ENCODE measurements at places on chromosomes 7 and 10.

GRCh38 chr10:103555712-103556111 is 62.2 kb downstream of the NEURL1 start:
- H3K4me1 ChIP-seq: peaks cover 10% of the 10 kb centered on the region
- no peak overlapping the region for H3K27ac ChIP-seq
- DNase-seq: no peak
- peaks cover 80% of the 10 kb centered on the region for H3K27me3 ChIP-seq
- H3K36me3 ChIP-seq: no peaks in the 10 kb centered on the region

DNA sequence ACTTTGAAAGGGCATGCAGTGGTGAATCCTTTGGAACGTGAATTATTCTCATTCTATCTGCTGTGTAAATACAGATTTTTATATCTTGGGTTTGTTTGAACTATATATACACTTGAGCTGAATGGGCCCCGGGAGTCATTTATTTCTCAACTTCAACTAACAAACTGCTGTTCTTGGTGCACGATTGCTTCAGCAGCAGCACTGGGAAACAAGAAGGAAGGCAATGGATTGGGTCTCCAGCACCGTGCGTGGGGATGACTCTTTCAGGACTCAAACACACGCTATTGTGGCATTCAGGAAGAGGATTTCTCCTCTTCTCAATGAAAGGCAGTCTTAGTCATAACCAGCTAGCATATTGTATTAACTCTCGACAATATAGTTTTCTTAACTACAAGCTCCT is 226.0 kb upstream of the NFE2L3 start:
- no peaks in the 10 kb centered on the region for H3K4me1 ChIP-seq
- H3K27ac ChIP-seq: no peak overlapping the region
- no peak for DNase-seq
- peaks cover 13% of the 10 kb centered on the region for H3K27me3 ChIP-seq
- no peaks in the 10 kb centered on the region for H3K36me3 ChIP-seq
- no peak overlapping the region for H3K4me3 ChIP-seq

DNA sequence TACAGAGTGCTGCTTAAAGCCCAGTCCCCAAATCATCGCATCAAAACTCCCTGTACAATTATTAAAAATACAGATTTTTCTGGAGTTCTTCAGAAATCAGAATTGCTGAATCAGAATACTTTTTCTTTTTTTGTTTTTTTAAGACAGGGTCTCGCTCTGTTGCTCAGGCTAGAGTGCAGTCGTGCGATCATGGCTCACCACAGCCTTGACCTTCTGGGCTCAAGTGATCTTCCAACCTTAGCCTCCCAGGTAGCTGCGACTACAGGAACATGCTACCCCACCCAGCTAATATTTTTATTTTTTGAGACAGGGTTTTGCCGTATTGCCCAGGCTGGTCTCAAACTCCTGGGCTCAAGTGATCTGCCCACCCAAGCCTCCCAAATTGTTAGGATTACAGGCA is 3.9 kb downstream of the BBIP1 start:
- no peak overlapping the region for H3K4me3 ChIP-seq
- no peaks in the 10 kb centered on the region for H3K27me3 ChIP-seq
- DNase-seq: no peak
- peaks cover 17% of the 10 kb centered on the region for H3K4me1 ChIP-seq
- peaks cover 11% of the 10 kb centered on the region for H3K36me3 ChIP-seq

DNA sequence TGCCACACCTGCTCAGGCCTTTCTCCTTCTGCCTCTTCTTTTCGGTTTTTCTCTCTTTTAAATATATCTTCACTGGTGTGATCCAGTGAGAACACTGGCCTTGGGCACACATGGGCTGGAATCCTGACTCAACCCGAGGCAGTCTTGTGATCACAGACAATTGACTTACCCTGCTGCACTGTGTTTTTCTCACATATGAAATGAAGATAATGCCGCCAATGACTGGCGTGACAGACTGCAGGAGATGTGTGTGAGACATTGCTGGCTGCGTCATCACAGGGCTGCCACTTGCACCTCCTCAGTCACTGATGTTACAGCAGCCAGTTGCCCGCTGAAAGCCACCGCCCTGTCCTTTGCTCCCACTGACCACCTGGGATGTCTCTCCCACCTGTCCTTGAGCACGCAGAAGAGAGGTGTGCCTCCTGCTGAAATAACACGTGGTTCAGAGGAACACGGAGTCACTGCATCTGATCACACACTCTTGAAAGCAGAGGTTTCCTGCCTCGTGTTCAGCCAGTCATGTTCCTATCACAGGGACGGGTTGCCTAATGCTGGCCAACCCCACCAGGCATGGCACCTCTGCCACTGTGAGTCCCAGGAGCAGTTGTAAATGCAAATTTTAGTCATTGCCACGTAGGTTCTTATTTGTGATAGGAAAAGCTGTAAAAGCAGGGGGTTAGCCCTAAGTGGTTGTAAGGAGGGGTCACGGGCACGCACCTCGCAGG is 124.6 kb upstream of the LANCL2 start:
- H3K27ac ChIP-seq: no peak overlapping the region
- H3K4me3 ChIP-seq: no peak overlapping the region
- no peaks in the 10 kb centered on the region for H3K4me1 ChIP-seq
- DNase-seq: no peak
- no peaks in the 10 kb centered on the region for H3K36me3 ChIP-seq

DNA sequence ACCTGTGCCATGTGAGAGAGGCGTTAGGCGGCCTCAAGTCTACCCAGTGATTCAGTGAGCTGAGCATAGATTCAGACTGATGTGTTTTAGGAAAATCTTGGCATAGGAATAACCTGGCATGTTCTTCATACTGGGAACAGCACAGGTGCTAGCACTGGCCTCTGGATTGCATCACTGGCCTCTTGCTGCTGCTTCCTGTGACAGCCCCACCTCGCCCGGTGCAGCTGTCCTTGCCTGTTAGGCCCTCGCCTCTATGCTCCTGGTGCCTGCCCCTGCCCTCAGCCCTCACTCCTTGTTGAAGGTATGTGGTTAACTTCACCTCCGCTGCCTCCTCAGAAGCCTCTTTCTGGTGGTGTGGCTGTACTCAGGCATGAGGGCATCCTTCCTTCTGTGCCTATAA is 46.2 kb downstream of the BLNK start:
- no peak overlapping the region for H3K4me3 ChIP-seq
- H3K4me1 ChIP-seq: no peaks in the 10 kb centered on the region
- no peak overlapping the region for H3K27ac ChIP-seq
- no peaks in the 10 kb centered on the region for H3K36me3 ChIP-seq
- peaks cover 8% of the 10 kb centered on the region for H3K27me3 ChIP-seq

- no peak overlapping the region for H3K4me3 ChIP-seq
- H3K27ac ChIP-seq: no peak overlapping the region
- no peak for DNase-seq
- H3K36me3 ChIP-seq: no peaks in the 10 kb centered on the region
- no peaks in the 10 kb centered on the region for H3K27me3 ChIP-seq
Observed at GRCh38 chr7:84137812-84138211, 56.8 kb downstream of the SEMA3A start.

DNA sequence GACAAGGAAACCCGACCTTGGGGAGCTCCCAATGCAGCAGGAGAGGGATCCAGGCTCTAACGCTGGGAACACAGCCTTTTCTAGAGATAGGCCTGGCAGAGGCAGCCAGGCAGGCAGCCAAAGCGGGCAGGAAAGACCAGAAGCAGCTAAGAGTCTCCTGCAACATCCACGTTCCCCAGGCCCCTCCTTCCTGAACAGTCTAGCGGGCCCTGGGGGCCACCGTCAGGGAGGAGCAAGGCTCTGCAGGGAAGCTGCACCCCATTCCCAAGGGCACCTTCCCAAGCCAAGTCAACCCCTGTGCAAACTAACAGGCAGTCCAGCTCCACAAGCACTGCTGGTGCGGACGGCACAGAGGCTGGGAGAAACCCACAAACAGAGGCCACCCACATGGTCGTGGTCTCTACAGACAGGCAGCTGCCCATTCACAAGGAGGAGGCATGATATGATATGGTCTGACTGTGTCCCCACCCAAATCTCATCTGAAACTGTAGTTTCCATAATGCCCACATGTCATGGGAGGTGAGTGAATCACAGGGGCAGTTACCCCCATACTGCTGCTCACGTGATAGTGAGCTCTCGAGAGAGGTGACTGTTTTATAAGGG is 115.7 kb downstream of the MAD1L1 start:
- H3K36me3 ChIP-seq: peaks cover 4% of the 10 kb centered on the region
- DNase-seq: no peak

GRCh38 chr10:16867556-16867955 is 50.3 kb upstream of the RSU1 start:
- H3K27ac ChIP-seq: no peak overlapping the region
- no peak overlapping the region for H3K4me3 ChIP-seq
- H3K36me3 ChIP-seq: no peaks in the 10 kb centered on the region
- H3K4me1 ChIP-seq: no peaks in the 10 kb centered on the region

DNA sequence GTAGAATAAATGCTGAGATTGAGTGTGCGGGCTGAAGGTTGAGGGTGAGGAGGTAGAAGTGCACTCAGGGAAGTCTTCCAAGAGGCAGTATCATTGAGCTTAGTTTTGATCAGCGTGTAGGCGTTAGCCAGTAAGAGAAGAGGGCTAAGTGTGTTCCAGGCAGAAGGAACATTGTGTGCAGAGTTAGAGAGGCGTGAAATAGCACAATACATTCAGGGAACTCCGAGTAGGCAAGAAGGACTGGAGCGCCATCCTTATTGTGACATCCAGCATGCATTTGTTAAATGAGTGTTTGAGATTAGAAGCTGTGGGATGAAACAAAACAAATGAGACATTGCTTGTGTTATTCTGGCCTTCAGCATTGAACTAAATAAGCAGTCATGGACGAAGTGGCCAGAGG is 140.9 kb upstream of the MKLN1 start:
- H3K4me3 ChIP-seq: no peak overlapping the region
- H3K4me1 ChIP-seq: peaks cover 48% of the 10 kb centered on the region
- DNase-seq: no peak

DNA sequence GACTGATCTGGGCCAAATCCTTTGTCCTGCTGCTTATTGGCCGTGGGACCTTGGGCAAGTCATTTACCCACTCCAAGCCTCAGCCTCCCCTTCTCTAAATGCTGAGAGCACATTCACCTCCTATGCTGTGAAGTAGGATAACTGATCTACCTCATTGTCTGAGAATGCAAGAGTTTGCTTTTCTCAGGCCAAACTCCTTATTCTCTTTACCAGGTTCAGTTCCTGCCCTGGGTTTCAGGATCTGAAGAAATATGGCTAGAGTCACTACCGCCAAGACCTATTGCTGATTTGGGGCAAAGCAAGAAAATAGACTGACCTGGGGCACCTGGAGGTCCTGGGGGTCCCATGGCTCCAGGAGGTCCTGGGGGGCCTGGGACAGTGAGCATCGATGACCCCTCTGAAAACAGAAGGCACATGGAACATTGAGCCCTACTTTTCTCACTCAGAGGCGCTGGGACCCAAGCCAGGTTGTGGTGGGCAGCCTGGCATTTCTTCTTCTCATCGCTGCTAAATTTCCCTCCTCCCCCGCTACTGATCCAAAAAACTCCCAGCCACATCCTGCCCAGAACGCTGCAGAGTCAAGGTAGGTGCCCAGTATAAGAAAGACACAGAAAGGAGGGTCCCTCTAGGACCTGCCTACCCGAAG is 42.4 kb downstream of the COL17A1 start:
- DNase-seq: no peak
- H3K4me3 ChIP-seq: no peak overlapping the region
- peaks cover 46% of the 10 kb centered on the region for H3K27me3 ChIP-seq
- no peak overlapping the region for H3K27ac ChIP-seq
- H3K36me3 ChIP-seq: no peaks in the 10 kb centered on the region

GRCh38 chr10:118595598-118596425 is at the start of gene PRLHR:
Gene PRLHR (minus strand): TSS chr10:118595648. CDS start chr10:118595244, 404 bp downstream.
- no peak within 1 kb of the TSS for H3K4me3 ChIP-seq
- H3K4me1 ChIP-seq: peaks cover 3% of the 10 kb centered on the region
- peaks cover 67% of the 10 kb centered on the region for H3K27me3 ChIP-seq
- H3K27ac ChIP-seq: no peak within 1 kb of the TSS

DNA sequence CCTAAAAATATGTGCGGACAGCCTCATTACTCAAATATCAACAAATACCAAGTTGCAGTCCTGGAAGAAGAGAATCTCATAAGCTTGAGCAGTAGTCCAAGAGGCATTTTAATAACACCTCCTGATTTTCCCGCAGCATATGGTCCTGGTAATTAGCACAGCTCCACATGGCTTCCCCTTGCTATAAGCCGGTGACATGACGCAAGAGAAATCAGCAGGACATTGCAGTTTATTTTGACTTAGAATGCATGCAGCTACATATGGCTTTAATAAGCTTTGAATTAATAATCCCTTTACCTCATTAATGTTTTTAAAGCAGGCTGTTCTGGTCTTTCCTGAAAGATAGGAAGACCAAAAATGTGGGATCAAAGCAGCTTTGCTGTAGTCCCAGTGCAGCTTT is 137.6 kb downstream of the RAMP3 start:
- no peak overlapping the region for H3K4me3 ChIP-seq
- no peak overlapping the region for H3K27ac ChIP-seq
- H3K4me1 ChIP-seq: no peaks in the 10 kb centered on the region
- no peak for DNase-seq

DNA sequence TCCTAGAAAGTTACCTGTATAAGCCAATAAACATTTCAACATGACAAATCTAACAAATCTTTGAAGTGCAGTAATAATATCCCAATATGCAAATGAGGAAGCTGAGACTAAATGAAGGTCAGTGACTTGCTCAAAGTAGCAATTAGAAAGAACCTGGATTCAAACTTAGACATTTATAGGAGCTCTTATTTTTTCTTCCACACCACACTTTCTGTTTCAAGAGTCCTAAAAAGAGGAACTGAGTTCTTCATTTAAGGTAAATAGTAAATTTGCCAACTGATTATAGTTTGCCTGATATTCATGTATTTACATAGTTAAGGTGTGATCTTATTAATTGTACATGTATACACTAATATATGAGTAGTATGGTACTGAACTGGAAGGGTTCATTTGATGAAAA is 44.0 kb downstream of the KLHDC10 start:
- H3K27me3 ChIP-seq: no peaks in the 10 kb centered on the region
- no peak for DNase-seq
- H3K4me1 ChIP-seq: no peaks in the 10 kb centered on the region
- peaks cover 11% of the 10 kb centered on the region for H3K36me3 ChIP-seq

GRCh38 chr7:83672157-83672556 is 23.2 kb upstream of the SEMA3E start:
- no peaks in the 10 kb centered on the region for H3K4me1 ChIP-seq
- H3K27me3 ChIP-seq: no peaks in the 10 kb centered on the region
- H3K36me3 ChIP-seq: no peaks in the 10 kb centered on the region
- DNase-seq: no peak
- no peak overlapping the region for H3K4me3 ChIP-seq
